Activated T-helper 1 cell treated with anti-CD3 and anti-CD28 coated beads, Interleukin-12 subunit alpha, Interleukin-12 subunit beta, Interleukin-2, Interleukin-4 antibody, amounts not matched to agents 30 ng/mL and 10 ng/mL and 1 ng/mL, durations not matched to agents 14 hours and 24 hours and 36 hours (primary cell): ENCODE measurements at places on chromosomes 11 and 22. TPM values are rescaled to one million over a fixed set of nuclear protein-coding genes. Genes with fewer than 3 reads are reported as not detected.

- DNase-seq, result no peak
Observed at GRCh38 chr22:37892566-37893335, 13.3 kb upstream of the MICALL1 start.

DNA sequence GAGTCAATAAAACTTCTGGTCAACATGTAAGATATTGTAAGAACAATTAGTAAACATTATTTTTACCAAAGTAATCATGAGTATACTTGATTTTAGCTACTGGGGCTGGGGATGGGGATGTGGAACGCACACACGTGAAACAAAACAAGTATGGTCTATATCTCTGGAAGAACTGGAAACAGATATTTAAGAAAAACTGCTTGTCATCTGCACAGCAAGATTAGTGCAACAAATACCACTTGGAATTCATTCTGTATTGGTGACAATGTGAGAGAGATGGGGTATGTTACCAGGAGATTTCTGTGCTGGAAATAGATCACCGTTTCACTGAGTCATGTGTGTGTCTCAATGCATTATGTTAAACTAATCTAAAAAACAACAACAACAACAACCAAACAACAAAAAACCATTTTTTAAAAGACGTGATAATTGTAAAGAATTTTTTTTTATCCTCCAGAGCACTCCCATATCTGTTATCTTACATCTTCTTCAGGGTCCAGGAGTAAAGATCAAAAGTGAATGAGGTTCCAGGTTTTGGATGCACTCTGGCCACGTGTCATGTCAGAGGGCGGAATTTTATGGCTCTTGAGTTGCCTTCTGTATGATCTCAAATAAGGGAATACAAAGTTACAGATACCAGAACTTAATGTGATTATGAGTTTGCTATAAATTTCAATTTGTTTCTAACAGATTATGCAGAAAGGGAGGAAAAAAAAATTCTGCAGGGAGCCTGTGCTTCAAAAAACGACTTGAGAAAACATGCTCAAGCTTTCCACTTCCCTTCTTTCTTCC, 153.0 kb downstream of the BBOX1 start:
- no peak for DNase-seq

DNA sequence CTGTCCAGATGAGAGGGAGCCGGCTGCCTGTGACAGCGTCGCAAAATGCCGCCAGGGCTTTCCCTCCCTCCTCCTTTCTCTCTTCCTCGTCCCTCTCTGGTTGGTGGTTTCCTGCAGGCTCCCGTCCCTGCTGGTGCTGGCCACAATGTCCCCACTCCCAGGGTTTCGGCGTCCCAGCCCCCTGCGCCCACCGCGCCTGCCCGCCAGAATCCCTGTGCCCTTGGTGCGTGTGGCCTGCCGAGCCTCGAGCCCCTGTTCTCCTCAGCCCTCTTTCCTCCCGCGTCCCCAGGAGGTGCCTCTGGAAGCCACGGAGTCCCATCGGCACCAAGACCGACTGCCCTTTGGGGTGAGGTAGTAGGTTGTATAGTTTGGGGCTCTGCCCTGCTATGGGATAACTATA, 37.9 kb upstream of the PPARA start:
- DNase-seq, result no peak

DNA sequence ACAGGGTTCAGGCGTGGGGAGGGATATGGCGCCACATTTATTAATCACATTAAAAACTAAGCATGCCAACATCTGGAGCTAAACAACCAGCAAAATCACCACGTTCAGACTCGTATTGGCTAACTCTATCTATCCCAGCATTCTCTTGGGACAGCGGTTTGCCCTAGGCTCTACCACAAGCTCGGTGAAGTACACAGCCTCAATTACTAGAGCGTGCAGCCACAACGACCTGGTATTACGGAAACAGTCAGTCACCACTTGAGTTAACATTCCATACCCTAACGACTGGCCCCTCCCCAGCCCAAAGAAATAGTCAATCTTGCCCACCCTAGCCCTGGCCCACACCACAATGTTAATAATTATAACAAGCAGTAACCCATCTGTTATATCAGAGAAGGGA, 32.1 kb downstream of the APOL5 start:
- DNase-seq, result no peak

DNA sequence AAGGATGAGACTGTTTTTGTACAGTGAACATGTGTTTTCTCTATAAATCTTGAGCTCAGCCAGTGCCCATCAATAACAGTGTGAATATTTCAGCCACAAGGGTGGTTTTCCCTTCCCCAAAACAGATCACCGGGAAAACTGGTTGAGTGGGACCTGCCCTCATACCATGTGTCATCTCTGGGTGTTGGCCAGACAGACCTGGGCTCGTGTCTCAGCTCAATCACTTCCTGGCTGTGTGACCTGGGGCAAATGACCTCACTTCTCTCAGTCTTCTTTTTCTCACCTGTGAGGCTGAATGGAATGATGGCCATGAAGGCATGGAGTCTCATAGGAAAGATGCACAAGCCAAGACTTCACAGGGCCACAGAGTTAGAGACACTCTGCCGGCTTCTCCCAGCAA, 74.7 kb downstream of the COMMD9 start:
- no peak for DNase-seq

DNA sequence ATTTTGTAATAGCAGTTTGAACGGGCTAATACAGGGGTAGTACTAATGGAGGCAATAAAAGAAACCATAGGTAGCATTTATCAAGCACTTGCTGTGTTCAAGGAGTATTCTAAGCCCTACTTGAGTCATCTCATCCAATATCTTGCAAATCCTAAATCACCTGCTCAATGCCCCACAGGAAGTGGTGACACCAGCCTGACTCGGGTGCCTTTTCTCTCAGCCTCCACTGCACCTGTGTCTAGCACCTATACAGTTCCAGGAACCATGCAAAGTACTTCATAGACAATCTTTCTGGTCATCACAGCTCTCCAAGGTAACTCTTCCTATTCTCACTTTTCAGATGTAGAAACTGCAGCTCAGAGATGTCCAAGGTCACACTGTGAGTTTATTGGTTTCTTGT, 98.0 kb downstream of the PRR5L start:
- DNase-seq, result no peak

DNA sequence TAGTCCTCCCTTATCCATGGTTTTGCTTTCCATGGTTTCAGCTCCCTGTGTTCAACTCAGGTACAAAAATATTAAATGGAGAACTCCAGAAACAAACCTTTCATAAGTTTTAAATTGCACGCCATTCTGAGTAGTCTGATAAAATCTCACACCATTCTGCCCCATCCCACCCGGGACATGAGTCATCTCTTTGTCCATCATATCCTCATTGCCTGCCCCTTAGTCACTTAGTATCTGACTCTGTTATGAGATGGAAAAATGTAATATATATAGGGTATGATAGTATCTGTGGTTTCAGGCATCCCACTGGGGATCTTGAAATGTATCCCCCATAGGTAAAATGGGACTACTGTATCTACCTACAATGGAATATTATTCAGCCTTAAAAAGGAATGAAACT, 35.5 kb upstream of the FGF3 start:
- no peak for DNase-seq

DNA sequence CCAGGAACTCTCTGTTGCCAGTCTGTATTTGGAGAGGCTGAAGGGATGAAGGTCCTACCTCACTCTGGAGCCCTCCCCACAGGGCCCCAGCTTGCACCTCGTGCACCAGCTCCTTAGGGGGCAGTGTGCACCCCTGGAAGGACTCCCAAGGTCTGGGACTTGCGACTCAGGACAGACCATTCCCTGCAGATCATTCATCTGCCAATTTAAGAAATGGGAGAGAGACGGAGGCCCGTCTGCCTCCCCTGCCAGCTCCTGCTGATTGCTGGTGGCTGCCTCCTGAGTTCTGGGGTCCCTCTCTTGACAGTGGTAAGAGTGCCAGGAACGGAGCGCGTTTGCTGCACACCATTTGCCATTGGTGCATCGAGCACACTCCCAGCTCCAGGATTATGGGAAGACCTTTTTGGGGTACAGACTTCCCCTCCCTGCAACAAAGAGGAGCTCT, 27.4 kb upstream of the MALAT1 start:
- DNase-seq, result no peak

GRCh38 chr11:59403546-59403945, 22.7 kb downstream of the OR5A2 start:
- no peak for DNase-seq

DNA sequence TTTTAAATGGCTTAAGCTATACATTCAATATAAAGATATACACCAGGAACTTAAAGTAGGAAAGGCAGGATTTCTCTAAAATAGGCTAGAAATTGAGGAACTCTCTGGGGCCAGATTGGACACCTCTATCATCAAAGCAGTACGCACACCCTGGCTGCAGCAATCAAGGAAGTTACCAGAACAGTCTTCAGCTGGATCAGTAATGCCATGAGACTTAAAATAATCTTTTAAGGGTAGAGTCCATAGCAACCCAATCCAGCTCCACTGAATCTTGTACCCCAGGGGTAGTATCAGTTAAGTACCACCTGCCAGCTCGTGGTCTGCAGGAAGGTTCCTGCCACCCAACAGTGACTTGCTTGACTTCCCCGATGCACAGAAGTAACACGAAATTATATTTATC, 3.0 kb downstream of the RDX start:
- DNase-seq, result no peak

DNA sequence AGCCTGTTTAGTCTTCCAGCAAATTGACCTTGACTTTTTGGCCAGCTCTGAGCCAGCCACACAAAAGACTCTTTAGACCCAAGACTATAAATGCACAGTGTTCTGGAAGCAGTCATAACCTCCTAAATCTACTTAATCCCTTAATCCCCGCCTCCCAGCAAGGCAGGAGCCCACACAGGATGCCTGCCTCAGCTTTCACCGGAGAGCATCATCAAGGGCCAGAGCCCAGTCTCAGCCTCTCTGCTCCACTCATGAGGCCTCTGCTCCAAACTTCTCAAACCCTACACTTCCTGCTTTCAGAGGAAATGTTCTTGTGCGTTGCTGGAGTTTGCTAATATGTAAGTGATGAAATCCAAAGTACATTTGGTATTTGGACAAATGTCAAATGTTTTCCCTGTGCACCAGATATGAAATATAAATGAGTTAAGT, 57.9 kb upstream of the FSHB start:
- no peak for DNase-seq

DNA sequence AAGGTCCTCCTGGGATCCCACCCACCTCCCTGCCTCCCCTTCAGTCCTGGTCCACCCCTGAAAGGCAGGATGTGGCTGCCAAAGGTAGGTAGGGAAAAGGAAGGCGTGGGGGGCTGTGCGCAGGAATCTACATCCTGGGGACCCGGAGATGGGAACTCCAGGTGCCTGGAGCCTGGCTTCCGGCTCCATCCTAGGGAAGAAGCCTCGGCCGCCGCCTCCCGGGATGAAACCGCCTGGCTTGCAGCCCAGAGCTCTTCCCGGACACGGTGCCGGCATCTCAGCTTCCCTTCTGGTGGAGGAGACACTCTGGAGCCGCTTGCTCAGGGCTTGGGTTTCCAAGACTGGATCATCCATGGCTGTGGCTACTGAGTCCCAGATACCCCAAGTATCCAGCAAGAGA, 33.3 kb upstream of the PDGFB start:
- no peak for DNase-seq

Gene SCGB1D1
- not detected in 2 replicates for total RNA-seq

Gene ANGPTL5
- not detected in 2 replicates for total RNA-seq

Gene HORMAD2
- total RNA-seq, result 0.21 TPM in 1 of 2 replicates, not detected in the other

Gene DEUP1
- not detected in 2 replicates for total RNA-seq

Gene OR5P2
- not detected in 2 replicates for total RNA-seq
